Prostate gland (tissue), 2 donors: ENCODE measurements at places on chromosomes 13 and 19. TPM values are rescaled to one million over a fixed set of nuclear protein-coding genes. Genes with fewer than 3 reads are reported as not detected.
A peak's percentile ranks its signal among the peaks of the same experiment; 100 is the strongest.

DNA sequence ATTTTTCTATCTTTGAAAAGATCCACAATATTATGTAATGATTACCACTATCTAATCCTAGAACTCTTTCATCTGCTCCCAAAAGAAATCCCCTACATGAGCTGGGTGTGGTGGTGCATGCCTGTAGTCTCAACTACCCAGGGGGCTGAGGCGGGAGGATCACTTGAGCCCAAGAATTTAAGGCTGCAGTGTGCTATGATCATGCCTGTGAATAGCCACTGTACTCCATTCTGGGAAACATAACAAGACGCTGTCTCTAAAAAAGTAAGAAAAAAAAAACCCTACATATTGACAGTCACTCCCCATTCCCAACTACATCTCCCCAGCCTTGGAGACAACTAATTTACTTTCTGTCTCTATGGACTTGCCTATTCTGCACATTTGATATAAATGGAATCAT, 1.1 kb upstream of the ZNF226 start:
- no peak for DNase-seq

DNAAF3 gene
- 0.55 TPM for total RNA-seq

- no peak for DNase-seq
These were observed 39.4 kb downstream of the ADPRHL1 start for GRCh38 chr13:113413898-113414282.

GRCh38 chr19:1311543-1312091, 25.9 kb downstream of the EFNA2 start:
- DNase-seq = no peak

- no peak for DNase-seq
These were observed 7.2 kb downstream of the DOT1L start for GRCh38 chr19:2170987-2171348.

DNA sequence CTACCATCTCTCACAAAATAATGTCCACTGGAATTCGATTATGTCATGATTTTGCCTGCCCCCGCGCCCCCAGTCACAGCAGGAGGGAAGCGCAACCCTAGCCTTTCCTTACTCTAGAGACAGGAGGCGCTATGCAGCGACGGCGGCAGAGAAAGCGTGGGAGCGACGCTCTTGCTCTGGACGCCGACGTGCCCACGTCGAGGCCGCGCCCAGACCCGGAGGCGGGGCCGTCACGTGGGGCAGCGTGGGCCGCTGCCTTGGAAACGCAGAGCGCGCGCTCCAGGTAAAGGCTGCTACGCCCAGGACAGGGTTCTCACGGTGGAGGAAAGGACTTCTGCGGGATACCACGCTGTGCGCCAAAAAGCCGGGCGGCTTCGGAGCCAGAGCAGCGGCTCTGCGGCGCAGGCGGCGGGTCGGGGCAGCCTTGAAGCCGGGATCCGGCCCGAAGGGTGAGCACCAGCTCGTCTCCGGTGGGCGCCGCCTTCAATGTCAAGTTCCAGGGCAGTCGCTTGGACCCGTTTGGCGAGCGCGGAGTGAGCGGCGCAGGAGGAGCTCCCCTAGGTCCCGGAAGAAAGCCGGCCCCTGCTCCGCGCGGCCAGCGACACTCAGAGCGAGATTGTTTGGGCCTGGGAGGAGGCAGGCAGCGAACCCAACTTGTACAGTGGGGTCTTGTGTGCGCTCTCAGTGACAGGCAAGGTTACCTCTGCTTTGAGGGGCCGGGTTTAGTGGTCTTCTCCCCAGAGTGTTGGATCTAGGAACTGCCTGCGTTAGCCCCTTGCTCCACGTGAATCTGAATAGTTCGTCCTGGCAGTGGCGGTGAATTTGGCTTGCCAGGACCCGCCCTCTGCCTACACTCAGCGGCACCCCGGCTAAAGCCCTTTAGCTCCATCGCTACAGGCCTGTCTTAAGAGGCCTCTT, 121.7 kb downstream of the MRPL57 start:
- DNase-seq = peak; percentile 82
